ENCODE measurements at places on chromosomes 11 and 22. TPM values are rescaled to one million over a fixed set of nuclear protein-coding genes. Genes with fewer than 3 reads are reported as not detected.

- no peak for DNase-seq
Measured at GRCh38 chr11:110505528-110506284, 76.0 kb downstream of the FDX1 start.

GLYAT gene
- not detected for total RNA-seq

DNA sequence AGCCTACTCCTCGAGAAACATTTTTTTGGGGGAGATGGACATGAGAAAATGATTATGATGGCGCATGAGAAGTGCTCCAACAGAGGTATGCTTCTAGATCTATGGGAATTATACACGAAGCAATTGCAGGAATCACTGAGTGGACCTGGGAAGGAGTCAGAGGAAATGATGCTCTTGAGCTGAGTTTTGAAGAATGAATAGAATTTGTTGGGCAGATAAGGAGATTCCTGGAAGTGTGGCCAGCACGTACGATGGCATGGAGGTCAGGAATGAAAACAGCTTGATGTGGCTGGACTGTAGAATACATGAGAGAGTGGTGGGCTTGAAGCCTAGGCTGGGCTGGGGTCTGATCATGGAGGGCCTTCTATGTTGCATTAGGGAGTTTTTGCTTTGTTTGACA lies 31.7 kb downstream of the ADAMTS15 start:
- no peak for DNase-seq

GRCh38 chr11:120832481-120833238 lies 191.2 kb upstream of the TBCEL start:
- DNase-seq: no peak

DNA sequence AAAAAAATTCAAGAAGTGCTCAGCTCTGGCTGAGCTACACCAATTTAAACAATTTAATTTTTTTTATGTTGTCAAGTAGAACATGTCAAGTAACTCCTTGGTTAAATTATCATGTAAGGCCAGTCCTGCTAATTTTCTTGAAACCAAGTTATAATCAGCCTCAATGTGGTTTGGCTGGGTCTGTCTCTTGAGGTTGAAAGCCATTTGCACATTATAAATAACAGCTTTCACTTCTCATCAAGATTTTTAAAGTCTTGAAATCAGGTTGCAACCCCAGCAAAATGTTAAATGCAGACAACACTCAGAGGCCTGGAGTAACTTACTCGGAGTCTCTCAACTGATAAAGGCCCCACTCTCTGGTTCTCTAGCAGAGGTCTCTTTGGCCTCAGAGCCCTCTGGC lies 324.4 kb downstream of the BRD1 start:
- DNase-seq: no peak

KCNJ5 gene
- 0.53 TPM for total RNA-seq

SESN3 gene
- 165 TPM for total RNA-seq

- DNase-seq: no peak
Measured at GRCh38 chr11:2208691-2209369, 37.2 kb upstream of the TH start.

DNA sequence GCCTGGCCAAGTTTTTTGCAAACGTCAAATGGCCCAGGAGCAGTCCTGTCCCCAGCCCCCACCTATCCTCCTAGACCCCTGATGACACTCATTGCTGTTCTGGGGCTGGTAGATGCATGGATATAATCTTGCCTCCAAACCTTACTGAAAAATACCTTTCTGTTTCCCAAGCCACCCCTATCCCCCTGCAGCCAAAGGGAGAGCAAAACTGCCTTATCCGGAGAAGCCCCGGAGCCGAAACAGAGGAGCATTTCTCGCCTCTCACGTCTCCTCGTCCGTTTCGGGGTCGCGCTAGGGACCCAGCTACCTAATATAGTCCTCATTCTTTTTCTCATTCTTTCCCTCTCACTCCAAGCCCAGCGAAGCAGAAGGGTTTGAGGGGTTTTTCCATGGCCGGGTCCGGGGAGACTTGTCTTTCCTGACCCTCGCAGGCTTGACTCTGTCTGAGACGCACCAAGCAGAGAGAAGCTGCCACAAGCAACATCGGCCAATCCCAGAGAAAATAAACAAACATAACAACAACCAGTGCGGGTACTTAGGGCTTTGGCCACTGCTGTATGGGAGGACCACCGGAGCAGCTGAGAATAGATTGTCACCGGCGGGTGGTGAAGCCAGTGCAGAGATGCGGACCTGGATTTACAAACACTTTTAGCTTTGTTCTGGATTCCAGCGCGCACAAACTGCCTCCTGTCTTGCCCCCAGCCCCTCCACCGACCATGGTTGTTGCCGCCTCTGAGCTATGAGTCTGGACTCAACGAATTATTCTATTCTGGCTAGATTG lies 1.6 kb downstream of the BSX start:
- DNase-seq: no peak

GRCh38 chr11:99184146-99184545 lies 163.4 kb downstream of the CNTN5 start:
- DNase-seq: no peak

MS4A3 gene
- 0.69 TPM for total RNA-seq

DNA sequence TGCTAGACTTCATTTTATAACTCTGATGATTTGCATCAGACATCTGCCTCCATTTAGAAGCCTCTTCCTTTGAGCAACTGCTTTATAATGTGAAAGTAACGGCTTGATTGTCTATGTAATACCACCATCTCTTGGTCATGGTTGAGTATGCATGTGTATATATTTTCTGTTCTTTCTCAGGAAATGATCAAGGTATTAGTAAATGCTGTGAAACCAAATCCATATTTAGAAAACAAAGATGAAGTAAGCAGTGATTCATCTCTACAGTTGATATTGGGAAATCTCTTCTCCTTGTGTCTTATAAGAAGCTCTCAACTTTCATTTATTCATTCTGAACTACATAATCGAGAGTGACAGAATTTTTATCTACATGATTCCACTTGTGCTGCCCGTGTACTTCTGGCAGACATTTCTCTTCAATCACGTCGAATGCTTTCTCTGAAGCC lies 104.6 kb upstream of the ANO3 start:
- peak; percentile 26 for DNase-seq

ARRB1 gene
- total RNA-seq: 34.5 TPM

DNA sequence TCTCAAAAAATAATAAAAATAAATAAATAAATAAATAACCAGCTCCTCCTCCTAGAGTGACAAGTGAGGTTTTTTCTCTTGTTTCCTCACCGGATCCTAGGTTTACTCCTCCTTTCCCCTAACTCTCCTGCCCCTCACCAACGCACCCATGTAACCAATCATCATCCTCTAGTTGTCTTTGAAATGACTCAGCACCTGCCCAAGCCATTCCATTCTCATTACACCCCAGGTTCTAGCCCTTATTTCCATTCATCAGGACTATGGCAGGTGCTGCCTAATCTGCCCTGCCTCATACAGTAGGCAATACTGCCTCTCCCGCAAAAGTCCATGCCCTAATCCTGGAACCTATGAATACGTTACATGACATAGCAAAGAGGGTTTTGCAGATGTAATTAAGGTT lies 60.4 kb downstream of the BUD13 start:
- no peak for DNase-seq

GRCh38 chr11:27328614-27329013 lies 34.4 kb downstream of the CCDC34 start:
- DNase-seq: no peak

- no peak for DNase-seq
Measured at GRCh38 chr11:90732486-90732885, 509.6 kb upstream of the CHORDC1 start.

PDGFD gene
- 26.0 TPM for total RNA-seq

OR8G5 gene
- total RNA-seq: not detected

- DNase-seq: no peak
Measured at GRCh38 chr11:5992604-5993251, 5.9 kb upstream of the OR52L1 start.

DNA sequence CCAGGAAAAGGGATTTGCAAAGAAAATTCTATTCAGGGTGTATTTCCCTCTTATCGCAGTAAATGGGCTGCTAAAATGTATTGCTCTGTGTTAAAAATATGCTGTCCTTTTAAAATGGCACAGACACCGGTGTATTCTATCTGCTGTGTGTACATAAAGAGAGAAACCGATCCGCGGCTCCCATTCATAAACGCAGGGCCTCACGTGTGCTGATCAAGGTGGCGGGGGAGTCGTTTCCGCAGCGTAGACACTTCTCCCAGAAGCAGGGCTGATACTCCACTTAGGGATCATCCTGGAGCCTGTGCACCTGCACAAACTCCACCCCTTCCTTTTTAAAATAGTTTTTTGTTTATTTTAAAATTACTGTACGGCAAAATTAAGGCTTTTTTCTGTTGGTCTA lies 26.1 kb upstream of the IGSF9B start:
- DNase-seq: no peak

SMTN gene
- total RNA-seq: 149 TPM

TPBGL gene
- not detected for total RNA-seq

MAFF gene
- 8.4 TPM for total RNA-seq

- no peak for DNase-seq
Measured at GRCh38 chr11:130873761-130874160, 42.5 kb downstream of the SNX19 start.

TIGD3 gene
- 0.11 TPM for total RNA-seq

GLB1L3 gene
- total RNA-seq: 0.11 TPM

- no peak for DNase-seq
Measured at GRCh38 chr11:35347921-35348331, 71.4 kb downstream of the SLC1A2 start.

DNA sequence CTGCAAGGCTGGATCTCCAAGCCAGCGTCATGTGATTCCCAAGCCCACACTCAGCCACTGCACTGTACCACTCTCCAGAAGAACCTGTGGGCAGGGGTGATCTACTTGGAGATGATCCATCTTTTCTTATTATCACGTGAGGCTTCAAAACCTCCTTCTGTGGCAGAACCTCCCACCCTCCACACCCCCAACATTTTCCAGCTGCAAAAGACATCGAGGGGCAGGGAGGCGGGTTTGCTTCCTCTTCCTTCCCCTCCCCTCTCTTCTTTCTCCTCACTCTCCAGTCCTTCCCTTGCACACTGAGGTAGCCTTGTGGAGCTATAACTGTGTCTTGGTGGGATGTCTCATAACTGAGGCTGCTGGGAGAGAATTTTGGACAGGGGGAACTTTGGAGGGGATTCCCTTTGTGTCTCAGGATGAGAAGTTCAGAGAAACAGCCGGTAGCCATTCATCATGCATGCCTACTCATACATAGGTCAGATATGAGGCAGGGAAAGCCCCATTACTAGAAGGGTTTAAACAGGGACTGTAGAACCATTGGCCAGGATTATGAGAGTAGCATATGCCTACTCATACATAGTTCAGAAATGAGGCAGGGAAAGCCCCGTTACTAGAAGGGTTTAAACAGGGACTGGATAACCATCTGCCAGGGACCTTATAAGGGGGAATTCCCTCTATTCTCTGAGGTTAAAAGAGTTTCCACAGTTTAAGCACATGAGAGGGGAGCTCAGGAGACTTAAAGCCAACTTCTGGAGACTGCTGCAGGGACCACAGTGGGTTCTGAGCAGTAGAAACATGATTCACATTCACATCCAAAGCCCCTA lies 420.7 kb upstream of the CADM1 start:
- DNase-seq: no peak

GRCh38 chr22:42202669-42203068 lies 67.8 kb downstream of the TCF20 start:
- no peak for DNase-seq

OR5B21 gene
- not detected for total RNA-seq

GRCh38 chr11:7657306-7658025 lies 15.8 kb downstream of the CYB5R2 start:
- no peak for DNase-seq

GRCh38 chr11:34323601-34324000 lies 34.2 kb downstream of the ABTB2 start:
- no peak for DNase-seq

DNA sequence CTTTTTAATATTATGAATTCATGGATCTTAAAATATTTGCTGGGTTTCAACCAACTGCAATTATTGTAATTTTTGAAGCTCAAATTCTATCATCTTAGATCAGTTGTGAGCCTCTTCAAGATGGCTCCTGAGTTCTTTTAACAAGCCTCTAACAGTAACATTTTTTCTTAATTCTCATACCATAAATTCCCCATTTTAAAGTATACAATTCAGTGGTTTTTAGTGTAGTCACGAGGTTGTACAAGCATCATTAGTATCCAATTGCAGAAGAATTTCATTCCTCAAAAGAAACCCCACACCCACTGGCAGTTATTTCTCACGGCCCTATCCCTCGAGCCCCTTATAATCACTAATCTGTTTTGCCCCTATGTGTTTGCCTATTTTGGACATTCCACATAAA lies 270.8 kb downstream of the SBF2 start:
- no peak for DNase-seq

DNA sequence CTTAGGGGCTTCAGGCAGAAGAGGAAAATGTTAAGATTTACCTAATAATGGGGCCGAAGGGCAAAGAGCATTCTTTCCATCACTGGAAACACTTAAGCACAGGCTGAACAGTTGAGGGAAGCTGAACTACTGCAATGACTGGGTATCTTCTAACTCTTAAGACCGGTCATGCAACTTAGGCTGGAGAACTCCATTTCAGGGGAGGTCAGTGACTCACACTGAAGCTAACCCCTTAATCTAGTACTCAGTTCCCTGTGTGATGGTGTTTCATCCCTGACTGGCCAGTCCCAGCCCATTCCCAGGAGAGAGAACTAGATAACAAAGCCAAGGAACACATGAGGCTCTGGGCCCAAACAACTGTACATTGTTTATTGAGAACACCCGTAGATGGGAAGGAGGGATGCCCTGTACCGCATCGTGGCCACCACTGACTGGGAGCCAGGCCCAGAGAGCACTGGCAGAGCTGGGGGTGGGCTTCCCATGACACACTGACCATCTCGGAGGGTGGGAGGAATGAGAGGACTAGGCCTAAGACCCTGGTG lies 10.5 kb downstream of the RPL27A start:
- DNase-seq: no peak

GRCh38 chr11:30392221-30392784 lies 69.4 kb downstream of the ARL14EP start:
- DNase-seq: peak; percentile 18

DNA sequence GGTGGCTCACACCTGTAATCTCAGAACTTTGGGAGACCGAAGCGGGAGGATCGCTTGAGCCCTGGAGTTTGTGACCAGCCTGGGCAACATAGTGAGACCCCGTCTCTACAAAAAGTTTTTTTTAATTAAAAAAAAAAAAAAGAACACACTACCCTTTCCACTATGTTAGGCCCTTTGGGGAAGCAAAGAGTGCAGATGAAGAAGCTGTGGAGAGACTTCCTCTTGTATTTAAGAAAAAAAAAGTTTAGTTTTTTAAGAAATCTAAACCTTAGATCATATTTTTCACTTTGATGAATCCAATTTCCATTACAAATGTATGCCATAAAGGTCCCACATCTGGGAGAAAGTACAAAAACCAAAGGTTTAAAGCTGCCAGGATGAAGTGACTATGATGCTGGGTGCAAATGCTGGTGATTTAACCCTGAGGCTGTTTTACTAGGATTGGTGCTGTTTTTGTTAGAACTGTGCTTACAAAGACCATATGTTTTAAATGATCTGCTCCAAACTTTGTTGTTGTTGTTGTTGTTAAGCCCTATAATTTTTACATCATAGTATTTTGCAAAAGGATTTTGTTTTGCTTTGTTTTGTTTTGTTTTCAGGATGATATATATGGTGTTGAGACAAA lies 28.9 kb upstream of the ACER3 start:
- DNase-seq: no peak

All from urinary bladder (tissue), 4 donors.